Activated CD4-positive, alpha-beta T cell treated with anti-CD3 and anti-CD28 coated beads, Interleukin-2, amount 10 ng/mL, durations not matched to agents 7 days and 5 days (primary cell): ENCODE measurements at places on chromosomes 12 and 14.

- no peak for DNase-seq
Measured at GRCh38 chr14:105413544-105413886, 6.1 kb upstream of the MTA1 start.

DNA sequence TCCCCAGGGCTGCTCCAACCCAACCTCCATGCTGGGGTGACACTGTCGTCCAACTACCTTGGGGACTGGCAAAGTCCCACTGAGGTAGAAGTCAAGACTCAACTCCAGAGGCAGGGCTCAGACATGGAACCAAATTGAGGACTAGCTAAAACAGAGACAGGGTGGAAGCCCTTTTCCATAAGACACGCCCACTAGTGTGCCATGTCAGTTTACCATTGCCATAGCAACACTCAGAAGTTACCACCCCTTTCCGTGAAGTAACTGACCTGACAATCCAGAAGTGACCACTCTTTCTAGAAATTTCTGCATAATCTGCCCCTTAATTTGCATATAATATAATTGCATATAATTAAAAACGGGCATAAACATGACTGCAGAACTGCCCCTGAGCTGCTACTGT lies 409.6 kb downstream of the MED13L start:
- DNase-seq = no peak

GRCh38 chr12:117441751-117442150 lies 80.3 kb upstream of the NOS1 start:
- DNase-seq = no peak

DNA sequence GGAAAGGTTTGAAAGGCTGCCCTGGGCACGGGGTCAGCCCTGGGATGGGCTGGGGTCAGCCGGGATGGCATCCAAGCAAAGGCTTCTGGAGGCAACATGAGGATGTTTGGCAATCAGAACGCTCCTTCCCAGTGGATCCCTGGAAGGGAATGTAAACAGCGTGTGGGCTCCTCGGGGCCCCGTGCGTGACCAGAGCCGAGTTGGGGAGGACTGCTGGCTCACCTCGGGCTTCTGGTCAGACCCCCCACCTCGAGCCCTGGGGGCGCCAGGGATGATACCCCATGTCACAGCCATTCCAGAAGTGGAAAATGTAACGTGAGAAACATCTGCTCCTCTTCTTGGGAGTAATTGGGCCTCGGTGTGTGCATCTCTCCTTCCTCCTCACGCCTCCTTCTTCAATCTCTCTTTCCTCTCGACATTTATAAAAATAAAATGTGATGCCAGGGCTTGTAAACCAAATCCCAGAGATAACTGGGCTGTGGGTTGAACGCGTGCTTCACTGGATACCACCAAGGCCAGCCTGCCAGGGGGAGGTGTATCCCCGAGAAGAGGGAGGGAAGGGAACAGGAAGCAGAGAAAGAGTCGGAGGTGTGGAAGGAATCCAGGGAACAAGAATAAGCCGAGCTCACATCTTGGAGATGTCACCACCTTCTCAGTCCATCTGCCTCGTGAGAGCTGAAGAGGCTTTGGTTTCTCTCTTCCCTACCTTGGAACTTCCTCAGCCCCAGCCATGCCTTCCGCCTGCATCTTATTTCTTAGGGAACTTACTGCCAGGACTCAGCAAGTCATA lies 144.8 kb downstream of the NUAK1 start:
- no peak for DNase-seq

DNA sequence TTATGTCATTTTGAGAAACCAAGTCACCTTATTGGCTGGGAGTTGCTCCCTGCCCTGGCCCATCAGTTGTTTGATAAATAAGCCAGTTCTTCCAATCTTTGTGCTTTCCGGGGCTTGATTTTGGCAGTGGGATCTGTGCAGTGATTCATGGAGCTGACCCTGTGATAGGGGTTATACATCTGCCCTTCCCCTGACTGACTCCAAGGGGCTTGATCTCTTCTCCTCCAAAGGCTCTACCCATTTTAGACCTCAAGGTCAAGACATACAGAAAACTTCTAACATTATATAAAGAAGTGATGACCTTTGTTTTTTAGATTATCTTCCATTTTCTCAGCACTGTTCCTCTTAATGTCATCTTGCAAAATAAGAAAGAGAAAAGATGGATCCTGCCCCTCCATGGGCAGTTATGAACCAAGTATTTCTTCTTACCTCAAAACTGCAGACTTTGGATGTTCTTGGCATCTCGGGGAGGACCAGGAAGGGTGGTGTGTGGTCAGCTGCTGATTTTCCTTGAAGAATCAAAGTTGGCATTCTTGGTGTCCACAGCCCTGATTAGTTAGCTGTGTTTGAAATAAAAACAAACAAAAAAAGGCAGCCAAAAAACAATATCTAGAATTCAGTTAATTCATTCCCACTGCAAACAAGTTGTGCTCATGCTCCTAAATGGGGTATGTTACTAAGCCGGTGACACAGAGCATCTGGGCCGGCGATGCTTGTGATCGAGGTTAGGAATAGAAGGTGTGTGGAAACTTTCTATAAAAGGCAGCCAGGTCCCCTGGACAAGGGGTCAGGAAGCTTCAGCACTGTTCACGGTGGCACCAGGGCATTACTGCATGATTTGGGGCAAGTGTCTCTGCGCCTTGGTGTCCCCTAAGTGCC lies 120.2 kb downstream of the SAMD4A start:
- DNase-seq = no peak

GRCh38 chr12:40253936-40254335 lies 29.1 kb downstream of the LRRK2 start:
- no peak for DNase-seq

GRCh38 chr12:24921251-24922038 lies 27.5 kb downstream of the BCAT1 start:
- no peak for DNase-seq

GRCh38 chr12:69298947-69299346 lies 49.2 kb upstream of the LYZ start:
- no peak for DNase-seq

DNA sequence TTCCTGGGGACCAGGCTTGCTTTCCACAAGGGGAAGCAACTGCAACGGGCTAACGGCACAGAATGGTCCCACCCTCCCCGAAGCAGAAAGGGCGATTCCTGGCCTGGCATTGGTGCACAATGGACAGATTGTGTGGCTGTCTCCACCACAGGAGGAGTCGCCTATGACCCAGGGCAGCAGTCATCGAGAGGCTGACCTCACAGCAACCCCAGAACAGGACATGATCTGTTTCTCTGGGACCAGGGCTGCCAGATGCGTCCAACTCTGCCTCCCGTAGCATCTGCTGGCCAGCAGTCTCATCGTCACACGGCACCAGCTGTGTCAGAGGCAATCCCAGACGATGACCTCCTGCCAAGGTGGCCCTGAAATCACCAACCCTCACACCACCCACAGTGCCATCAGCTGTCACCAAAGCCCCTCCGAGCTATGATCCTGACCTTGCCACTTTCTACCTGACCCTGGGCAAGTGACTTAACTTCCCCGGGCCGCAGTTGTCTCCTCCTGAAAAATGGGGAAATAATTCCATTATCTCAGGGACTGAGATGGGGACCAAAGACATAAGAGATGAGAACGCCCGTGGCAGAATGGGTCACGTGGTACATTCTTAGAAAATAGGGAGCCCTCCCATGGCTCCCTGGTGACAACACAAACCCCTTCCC lies 86.7 kb downstream of the CHGA start:
- DNase-seq = no peak

GRCh38 chr12:120668868-120669840 lies 17.8 kb upstream of the MLEC start:
- DNase-seq = no peak

DNA sequence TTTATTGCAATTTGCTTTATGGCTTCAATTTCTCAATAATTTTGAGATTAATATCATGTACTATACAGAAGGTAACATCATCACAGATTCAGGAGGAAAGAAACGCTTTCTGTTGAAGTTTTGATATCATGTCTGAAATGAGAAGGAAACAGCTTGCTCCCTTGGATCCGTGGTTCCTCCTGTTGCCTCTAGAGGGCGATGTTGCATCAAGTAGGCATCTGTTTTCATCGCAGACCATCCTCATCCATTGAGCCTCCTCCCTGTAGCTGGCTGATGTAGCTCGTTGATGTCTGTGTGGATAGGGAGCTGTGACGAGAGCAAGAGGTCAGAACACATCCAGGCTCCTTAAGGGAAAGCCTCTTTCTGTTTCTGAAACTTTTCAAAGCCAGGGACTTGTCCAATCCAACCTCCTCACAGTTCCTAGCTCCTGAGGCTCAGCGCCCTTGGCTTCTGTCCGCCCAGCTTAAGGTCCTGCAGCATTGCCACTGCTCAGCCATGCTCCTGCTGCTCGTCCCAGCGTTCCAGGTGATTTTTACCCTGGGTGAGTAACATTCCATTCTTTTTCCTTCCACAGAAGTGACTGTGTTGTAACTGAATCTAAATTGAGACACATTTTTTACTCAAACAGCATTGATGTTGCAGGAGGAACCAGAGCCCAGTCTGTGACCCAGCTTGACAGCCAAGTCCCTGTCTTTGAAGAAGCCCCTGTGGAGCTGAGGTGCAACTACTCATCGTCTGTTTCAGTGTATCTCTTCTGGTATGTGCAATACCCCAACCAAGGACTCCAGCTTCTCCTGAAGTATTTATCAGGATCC lies 304.8 kb upstream of the OR4E1 start:
- DNase-seq = peak; percentile 79

DNA sequence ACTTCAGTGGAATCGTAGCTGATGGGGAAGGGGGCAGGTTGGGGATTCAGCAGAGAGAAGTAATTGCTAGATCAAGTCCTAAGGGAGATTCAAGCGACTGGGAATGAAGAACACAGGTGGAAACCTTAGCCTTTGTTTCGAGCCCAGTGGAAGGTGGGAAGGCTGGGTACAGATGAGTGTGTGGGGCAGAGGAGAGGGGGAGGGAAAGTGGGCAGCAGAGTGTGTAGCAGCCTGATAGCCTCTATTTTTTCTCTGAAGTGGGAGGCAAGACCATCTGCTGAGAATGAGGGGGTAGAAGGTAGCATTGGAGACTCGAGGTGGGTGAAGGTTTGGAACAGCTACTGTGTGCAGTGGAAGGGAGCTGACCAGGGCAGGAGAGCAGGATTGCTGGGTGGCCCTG lies 91.0 kb downstream of the ADCK1 start:
- DNase-seq = no peak

GRCh38 chr12:26157001-26157400 lies 32.2 kb upstream of the BHLHE41 start:
- no peak for DNase-seq

DNA sequence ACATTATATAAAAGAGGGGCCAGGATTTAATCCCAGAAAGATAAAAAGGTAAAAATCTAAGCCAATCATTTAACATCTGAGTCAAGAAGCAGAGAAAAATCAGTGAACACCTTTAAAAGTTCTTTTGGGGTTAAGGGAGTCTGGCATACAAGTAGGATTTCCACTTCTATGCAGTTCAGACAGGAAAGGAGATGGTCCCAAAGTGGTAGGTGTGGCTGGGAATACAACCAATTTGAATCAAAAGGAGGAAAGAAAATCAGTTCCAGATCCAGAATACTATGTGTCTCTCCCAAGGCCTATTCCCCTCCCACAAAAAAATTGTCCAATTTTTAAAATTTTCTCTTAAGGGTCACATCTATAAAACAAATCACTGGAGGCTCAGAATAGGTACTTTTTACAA lies 167.4 kb downstream of the PHLDA1 start:
- no peak for DNase-seq

DNA sequence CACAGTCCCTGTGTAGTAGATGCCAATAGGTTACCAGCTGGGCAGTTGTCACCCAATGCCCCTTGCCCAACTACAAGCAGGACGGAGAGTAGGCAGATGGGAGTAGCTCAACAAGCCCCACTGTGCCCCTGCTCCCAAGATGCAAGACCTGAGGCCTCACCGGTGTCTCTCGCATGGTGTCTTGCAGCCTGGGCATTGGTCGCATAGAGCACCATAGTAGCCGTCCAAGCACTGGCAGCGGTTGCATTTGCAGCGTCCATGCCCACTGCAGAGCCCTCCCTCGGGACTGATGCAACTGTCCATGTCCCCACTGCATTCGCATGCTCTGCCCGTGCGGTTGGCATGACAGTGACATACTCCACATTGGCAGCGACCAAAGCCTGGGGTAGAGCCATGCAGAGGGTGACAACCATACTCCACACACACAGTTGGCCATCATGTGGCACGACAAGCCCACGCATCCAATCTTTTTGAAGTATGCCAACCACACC lies 11.9 kb upstream of the CSAD start:
- no peak for DNase-seq

GRCh38 chr12:14845350-14845750 lies 2.0 kb upstream of the ART4 start:
- DNase-seq = peak; percentile 55

DNA sequence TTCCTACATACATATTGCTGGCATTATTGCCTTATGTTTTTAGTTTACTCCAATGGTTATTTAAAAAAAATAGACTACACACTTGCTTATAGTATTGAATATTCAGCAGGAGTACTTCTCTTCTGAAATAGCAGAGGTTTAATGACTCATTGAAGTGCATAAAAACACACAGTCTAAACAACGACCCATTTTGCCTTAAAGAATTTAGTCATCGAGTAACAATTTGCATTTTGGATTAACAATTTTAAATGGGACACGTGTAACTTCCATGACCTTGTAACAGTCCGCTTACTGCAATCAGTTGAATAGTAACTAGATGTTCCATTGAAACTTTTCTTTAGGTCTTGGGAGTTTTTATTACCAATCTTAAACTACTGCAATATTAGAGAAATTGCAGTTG lies 9.0 kb downstream of the TRHDE start:
- DNase-seq = no peak

DNA sequence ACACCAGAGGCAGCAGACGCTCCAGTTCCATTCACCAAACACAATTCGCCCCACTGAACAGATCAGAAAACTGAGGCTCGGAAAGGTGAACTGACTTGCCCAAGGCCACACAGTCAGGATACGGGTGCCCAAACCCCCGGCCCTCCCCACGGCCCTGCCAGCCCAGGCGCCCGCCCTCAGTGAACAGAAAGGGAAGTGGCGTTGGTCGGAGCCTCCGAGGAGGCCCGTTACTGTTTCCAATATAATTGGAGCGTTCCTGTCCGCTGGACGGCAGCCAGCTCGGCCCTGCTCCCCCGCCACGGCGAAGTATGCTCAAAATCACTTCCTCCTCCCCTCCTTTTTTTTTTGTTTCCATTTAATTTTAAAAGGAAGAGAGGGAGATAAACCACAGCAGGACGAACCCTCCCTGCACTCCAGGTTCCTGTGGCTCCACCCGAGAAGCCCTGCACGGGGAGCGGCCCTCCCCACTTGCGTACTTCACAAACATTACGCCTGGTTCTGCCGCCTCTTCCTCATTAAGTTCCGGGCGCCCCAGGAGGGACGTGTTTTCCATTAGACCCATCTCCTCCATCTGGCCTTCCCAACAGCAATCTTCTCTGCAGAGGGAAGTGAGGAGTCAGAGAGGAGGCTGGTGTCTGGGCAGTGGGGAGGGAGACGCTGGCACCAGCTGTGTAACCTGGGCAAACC lies 61.1 kb downstream of the NCOR2 start:
- no peak for DNase-seq

- no peak for DNase-seq
Measured at GRCh38 chr14:100288382-100289185, 17.7 kb downstream of the SLC25A29 start.

DNA sequence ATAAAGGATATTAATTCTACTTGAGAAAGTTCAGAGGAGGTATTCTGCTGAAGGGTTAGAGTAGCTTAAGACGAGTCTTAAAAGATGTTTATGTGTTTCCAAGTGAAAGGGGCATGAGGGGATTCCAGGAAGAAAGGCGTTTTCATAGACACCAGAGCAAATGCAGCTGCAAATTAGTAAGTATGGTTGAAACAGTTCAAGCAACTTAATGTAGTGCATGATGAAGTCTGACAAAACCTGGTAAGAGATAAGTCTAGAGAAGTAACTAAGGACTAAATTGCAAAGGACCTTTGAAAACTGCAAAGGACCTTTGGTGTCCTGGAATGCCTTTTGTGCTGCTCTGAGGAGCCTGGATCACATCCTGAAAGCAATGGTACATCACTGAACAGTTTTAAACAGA lies 11.5 kb downstream of the LUM start:
- no peak for DNase-seq
